ENCODE measurements at places on chromosomes 5 and 9. TPM values are rescaled to one million over a fixed set of nuclear protein-coding genes. Genes with fewer than 3 reads are reported as not detected.

Gene CMBL
- total RNA-seq = 8.2 TPM

Gene GPRIN1
- total RNA-seq = 3.5 TPM

Gene CDH12
- total RNA-seq = not detected

Gene C5orf34
- total RNA-seq = 3.9 TPM

GRCh38 chr9:97705354-97705950, 8.3 kb upstream of the XPA start:
- DNase-seq = peak; percentile 38

DNA sequence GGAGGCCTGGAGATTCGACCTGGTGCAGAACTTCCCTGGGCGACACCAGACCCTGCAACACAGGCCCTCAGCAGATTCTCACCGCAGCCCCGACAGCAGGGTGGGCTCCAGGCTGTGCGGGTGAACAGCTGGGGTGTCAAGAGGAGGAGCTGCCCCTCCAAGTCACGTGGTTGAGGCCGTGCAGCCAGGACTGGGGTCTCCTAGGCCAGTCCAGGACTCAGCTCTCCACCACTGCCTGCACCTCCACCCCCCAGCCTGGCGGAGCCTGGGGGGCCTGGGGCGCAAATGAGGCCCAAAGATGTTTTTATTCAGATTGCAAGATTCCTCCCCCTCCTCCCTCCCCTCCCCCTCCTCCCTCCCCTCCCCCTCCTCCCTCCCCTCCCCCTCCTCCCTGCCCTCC, 9.2 kb upstream of the AGPAT2 start:
- no peak for DNase-seq

- DNase-seq = no peak
Measured at GRCh38 chr5:102815540-102816332, 60.6 kb downstream of the PAM start.

All from fibroblast of villous mesenchyme (primary cell).